ENCODE measurements at places on chromosomes 7 and 10. TPM values are rescaled to one million over a fixed set of nuclear protein-coding genes. Genes with fewer than 3 reads are reported as not detected.

DNA sequence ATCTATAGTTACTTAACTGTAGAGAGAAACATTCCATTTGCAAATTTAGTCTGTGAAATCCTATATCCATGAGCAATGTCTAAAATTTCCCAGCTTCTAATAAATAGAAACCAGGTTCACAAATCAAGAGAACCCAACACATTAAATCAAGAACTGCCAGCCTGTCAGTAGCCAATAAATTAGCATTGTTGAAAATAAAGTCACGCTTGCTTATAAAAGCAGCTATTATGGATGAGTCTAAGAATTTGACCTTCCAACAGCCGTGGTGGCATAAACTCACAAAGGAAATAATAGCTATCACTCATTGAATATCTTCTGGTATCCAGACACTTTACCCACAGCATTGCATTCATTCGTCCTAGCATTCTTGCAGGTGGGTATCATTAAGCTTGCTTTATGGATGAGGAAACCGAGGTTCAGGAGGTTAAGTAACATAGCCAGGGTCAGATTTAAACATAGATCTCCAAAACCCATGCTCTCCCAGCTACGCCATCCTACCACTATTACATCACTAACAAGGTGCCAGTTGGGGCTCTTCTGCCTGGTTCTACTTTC lies 260.1 kb upstream of the YAE1 start:
- no peak for DNase-seq
- no peaks in the 10 kb centered on the region for H3K36me3 ChIP-seq
- H3K4me3 ChIP-seq, result no peak overlapping the region

DNA sequence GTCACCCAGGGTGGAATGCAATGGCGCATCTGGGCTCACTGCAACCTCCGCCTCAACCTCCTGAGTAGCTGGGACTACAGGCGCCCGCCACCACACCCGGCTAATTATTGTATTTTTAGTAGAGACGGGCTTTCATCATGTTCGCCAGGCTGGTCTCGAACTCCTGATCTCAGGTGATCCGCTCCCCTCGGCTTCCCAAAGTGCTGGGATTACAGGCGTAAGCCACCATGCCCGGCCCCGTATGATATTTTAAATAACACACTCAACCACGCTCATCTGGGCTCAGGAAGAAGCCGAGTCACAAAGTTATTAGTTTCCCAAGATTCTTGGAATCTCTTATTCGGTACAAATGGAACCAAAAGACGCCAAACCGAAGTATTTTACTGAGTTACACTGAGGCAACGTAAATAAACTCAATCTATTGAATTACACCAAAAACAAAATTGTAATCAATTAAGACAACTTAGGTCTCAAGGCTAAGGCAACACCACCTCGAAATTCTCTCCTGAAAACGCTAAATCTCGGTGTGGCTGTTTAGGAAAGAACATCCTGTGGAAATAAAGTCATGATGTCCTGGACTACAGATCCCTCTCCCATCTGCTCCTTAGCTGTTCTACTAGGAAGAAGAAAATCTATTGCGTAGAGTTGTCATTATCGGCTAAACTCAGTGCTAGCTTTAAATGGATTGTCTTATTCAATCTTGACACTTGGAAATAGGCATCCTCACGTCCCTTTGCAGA lies 910 bp downstream of the ARHGAP19 start:
- peak overlapping the region; percentile 95 for H3K27ac ChIP-seq
- H3K4me1 ChIP-seq, result peaks cover 16% of the 10 kb centered on the region
- no peaks in the 10 kb centered on the region for H3K36me3 ChIP-seq

GRCh38 chr10:43862756-43863155 lies 214.1 kb upstream of the ZNF32 start:
- H3K27me3 ChIP-seq, result peaks cover 3% of the 10 kb centered on the region
- no peak for DNase-seq
- H3K4me3 ChIP-seq, result no peak overlapping the region
- no peak overlapping the region for H3K27ac ChIP-seq
- H3K4me1 ChIP-seq, result peaks cover 35% of the 10 kb centered on the region
- H3K36me3 ChIP-seq, result no peaks in the 10 kb centered on the region

The SEMA4G gene
- total RNA-seq, result 6.3 TPM

The PRLHR gene
- not detected for total RNA-seq

DNA sequence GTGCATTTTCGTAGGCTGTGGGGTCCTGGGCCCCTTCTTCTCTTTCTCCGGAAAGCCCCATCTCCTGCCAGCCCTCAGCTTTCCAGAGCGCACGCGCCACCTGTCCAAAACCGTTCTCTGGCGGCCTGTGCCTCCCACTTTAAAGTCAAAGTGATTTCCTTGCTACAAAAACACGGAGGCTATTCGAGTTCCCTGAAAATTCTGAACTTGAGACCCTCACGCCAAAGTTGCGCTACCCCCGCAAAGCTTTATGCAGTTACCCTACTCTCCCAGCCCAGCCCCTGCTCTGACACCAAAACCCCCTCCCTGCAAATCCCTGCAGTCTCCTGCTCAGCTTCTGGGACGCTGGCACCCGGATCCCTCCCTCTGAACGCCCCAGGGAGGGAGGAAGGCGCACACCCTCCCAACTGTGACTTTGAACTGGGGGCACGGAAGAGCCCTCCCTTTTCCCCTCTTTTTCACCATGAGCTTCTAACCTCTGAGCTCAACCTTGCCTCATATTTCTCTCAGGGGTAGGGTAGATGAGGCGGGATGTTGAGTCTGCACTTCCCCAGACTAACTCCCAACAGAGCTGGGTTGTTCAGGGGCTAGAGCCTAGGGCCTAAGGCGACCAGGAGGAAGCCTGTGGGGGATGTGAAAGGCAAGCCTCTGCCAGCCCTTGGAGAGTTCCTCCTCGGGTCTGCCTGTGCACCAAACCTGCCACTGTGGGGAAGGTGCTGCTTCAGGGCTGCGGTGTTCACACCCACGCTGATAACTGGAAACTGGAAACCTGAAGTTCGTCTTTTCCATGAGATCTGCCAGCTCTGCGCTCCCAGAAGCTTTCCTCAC lies 2.7 kb upstream of the PAX4 start:
- no peak overlapping the region for H3K27ac ChIP-seq
- H3K4me3 ChIP-seq, result no peak overlapping the region
- no peaks in the 10 kb centered on the region for H3K36me3 ChIP-seq
- H3K27me3 ChIP-seq, result peaks cover 90% of the 10 kb centered on the region

DNA sequence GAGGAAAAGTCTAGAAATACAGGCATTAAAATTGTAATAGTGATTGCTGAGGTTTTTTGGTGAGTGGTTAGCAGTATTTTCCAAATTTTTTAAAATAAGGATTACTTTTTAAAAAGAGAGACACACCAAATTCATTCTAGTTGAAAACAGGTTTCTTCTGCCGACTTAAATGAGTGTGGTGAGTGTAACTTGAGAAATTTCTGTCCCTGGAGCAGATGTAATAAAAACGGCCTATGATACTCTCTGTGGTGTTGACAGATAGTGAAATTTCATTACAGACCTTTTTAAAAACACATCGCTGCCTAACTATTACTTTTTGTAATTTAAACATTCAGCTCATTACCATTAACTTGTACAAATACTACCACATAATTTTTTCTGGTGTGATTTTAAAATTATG lies 90.1 kb downstream of the CYP51A1 start:
- DNase-seq, result no peak
- no peaks in the 10 kb centered on the region for H3K27me3 ChIP-seq
- H3K4me3 ChIP-seq, result no peak overlapping the region
- H3K36me3 ChIP-seq, result peaks cover 35% of the 10 kb centered on the region
- no peaks in the 10 kb centered on the region for H3K4me1 ChIP-seq
- H3K27ac ChIP-seq, result peak overlapping the region; percentile 52

GRCh38 chr7:87671-88070 lies 104.7 kb upstream of the FAM20C start:
- no peak overlapping the region for H3K27ac ChIP-seq
- H3K4me1 ChIP-seq, result peaks cover 76% of the 10 kb centered on the region
- DNase-seq, result peak; percentile 76
- no peaks in the 10 kb centered on the region for H3K36me3 ChIP-seq
- no peaks in the 10 kb centered on the region for H3K27me3 ChIP-seq

- H3K27me3 ChIP-seq, result no peaks in the 10 kb centered on the region
- no peak overlapping the region for H3K4me3 ChIP-seq
- peak overlapping the region; percentile 10 for H3K27ac ChIP-seq
- no peak for DNase-seq
- H3K4me1 ChIP-seq, result peaks cover 8% of the 10 kb centered on the region
Measured at GRCh38 chr7:31858055-31858454, 171.0 kb downstream of the PPP1R17 start.

The ZDHHC6 gene
- 32.6 TPM for total RNA-seq

The NUTM2D gene
- total RNA-seq, result 6.9 TPM

The PLPP4 gene
- total RNA-seq, result 2.0 TPM

GRCh38 chr10:77949167-77949566 lies 22.6 kb upstream of the DLG5 start:
- H3K4me1 ChIP-seq, result peaks cover 20% of the 10 kb centered on the region
- peaks cover 2% of the 10 kb centered on the region for H3K36me3 ChIP-seq
- no peak for DNase-seq
- no peak overlapping the region for H3K4me3 ChIP-seq

- H3K27ac ChIP-seq, result peak overlapping the region; percentile 66
- peaks cover 2% of the 10 kb centered on the region for H3K36me3 ChIP-seq
- peaks cover 77% of the 10 kb centered on the region for H3K4me1 ChIP-seq
Measured at GRCh38 chr7:66352071-66352470, 146.9 kb downstream of the TPST1 start.

The OPN4 gene
- total RNA-seq, result not detected

- H3K27ac ChIP-seq, result no peak overlapping the region
- H3K4me1 ChIP-seq, result no peaks in the 10 kb centered on the region
- no peak overlapping the region for H3K4me3 ChIP-seq
- H3K27me3 ChIP-seq, result peaks cover 5% of the 10 kb centered on the region
- no peak for DNase-seq
Measured at GRCh38 chr7:31214751-31215150, 125.8 kb downstream of the NEUROD6 start.

DNA sequence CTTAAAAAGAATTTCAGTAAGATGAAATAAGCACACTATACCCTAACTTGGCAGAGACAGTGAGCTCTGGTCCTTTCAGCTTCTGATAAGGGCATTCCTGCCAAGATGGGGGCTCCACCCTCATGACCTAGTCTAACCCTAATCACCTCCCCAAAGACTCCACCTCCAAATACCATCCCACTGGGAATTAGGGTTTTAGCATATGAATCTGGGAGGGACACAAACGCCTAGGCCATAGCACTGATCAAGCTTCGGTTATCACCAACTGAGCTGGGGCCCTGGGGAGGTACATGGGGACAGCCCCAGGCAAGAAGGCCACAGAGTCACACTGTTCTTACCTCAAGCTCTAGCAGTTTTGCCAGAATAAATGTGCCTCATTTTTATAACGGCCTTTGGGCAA lies 31.4 kb downstream of the PALS2 start:
- no peaks in the 10 kb centered on the region for H3K27me3 ChIP-seq
- no peak overlapping the region for H3K27ac ChIP-seq
- no peak overlapping the region for H3K4me3 ChIP-seq
- peaks cover 5% of the 10 kb centered on the region for H3K4me1 ChIP-seq
- no peak for DNase-seq

The ZYX gene
- 412 TPM for total RNA-seq

DNA sequence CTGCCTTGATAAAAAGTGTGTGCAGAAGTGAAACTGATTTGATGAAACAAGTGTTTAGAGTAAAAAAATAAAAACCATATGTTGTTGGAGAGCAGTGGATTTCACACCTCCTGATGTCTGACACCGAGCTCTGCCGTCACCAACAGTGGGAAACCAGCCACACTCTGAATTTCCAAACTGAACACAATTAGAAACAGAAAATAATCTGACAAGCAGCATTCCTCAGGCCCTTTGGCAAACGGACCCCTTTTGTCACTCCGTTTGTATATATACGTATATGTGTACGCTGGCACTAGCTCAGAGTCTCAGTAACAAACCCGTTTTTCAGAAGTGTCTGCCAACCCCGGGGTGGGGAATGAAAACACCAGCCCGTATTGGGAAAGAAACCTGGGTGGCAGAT lies 32.4 kb downstream of the TACC2 start:
- H3K36me3 ChIP-seq, result no peaks in the 10 kb centered on the region
- no peaks in the 10 kb centered on the region for H3K4me1 ChIP-seq
- DNase-seq, result no peak
- no peak overlapping the region for H3K4me3 ChIP-seq
- peaks cover 34% of the 10 kb centered on the region for H3K27me3 ChIP-seq

DNA sequence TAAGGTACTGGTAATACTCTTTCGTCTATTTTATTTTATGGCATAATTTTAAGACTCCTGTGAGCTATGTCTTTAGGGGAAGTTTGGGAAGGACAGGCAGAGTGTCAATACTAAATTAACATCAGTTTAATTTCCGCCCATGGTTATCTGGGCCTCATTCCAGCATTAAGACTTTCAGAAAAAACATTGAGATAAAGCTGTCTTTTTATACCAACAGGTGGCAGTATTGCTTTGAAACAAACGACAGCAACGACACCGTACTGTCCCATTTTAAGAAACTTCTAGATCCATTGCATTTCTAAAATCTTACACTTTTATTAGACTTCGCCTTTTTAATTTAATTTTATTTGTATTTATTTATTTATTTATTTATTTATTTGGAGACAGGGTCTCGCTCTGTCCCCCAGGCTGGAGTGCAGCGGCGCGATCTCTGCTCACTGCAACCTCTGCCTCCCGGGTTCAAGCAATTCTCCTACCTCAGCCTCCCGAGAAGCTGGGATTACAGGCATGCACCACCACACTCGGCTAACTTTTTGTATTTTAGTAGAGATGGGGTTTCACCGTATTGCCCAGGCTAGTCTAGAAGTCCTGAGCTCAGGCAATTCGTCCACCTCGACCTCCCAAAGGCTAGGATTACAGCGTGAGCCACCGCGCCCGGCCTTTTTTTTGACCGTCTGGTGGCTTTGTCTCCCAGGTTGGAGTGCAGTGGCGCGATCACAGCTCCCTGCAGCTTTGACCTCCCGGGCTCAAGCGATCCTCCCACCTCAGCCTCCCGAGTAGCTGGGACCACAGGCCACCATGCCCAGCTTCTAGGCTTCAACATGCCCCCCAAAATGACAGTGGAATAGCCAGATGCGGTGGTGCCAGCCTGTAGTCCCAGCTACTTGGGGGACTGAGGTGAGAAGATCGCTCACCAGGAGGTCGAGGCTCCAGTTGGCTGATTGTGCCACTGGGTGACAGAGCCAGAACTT lies 78.7 kb upstream of the C1GALT1 start:
- H3K27ac ChIP-seq, result no peak overlapping the region
- no peaks in the 10 kb centered on the region for H3K27me3 ChIP-seq
- H3K36me3 ChIP-seq, result no peaks in the 10 kb centered on the region
- DNase-seq, result no peak
- peaks cover 24% of the 10 kb centered on the region for H3K4me1 ChIP-seq

The BLNK gene
- total RNA-seq, result not detected

The PGAM2 gene
- 0.97 TPM for total RNA-seq

The STEAP1 gene
- total RNA-seq, result not detected

The NPY4R gene
- not detected for total RNA-seq

DNA sequence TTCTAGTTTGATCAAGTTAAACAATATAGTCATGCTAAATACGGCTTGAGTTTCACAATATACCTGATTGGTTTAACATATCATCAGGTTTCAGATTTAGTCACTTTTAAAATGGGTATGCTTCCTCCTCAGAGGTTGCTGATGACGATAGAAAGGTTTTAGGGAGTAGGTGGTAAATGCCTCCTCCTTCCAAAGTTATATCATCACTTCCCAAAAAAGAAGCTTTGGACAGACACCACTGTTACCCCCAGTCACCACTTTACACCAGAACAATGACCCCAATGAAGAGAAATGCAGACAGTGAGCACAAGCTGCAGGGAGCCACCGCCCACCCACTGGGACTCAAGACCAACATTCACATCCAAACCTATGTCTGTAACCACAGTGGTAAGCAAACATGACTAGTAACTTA lies 244.6 kb downstream of the SORCS1 start:
- no peaks in the 10 kb centered on the region for H3K27me3 ChIP-seq
- H3K4me1 ChIP-seq, result no peaks in the 10 kb centered on the region
- H3K36me3 ChIP-seq, result no peaks in the 10 kb centered on the region
- no peak overlapping the region for H3K4me3 ChIP-seq
- no peak for DNase-seq
